ENCODE measurements at places on chromosomes 6 and 20.

DNA sequence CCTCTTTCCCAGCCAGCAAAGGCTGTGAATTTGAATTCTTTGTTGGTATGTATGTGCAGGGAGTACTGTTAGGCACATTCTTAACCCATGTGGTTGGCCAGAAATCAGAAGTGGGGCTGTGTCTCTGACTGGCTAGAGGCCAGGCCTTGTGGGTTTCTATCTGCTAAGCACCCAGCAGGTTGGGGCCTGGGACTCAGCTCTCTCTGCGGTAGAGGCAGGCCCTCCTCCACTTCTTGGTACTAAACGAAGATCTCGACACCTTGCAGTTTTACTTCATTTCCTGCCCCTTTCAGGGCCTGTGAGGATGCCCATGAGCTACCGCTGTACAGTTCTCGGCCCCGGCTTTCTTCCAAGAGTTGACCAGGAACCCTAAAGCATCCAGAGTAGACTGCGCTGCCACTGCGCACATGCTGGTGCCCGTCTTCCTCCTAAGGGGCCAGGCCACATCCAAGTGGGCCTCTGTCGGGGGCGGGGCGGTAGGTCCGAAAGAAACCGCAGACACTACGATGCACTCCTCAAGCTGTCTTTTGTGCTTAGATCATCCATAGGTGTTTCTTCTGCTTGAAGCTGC, 51.1 kb downstream of the TCP11 start:
- DNase-seq, result no peak

GRCh38 chr6:88702956-88703556, 260.4 kb downstream of the RNGTT start:
- DNase-seq, result no peak

DNA sequence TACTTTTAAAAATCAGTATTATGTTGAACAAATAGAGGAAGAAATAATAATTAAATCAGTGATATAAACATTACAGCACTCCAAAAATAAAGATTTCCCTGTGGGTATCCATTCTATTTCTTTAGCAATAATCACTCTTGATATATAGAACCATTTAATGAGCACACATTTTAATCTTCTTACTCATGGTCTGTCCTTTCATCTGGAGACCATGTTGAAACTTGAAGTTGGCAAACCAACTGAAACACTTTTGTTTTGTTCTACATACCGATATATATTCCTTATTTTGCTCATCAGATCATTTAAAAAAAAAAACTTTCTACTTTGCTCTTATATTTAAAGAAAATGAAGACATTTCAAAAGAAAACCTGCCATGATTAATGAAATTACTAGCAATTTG, 13.4 kb downstream of the C6orf58 start:
- DNase-seq, result no peak

- DNase-seq, result no peak
These were observed 9.6 kb downstream of the LRP11 start for GRCh38 chr6:149854532-149854931.

DNA sequence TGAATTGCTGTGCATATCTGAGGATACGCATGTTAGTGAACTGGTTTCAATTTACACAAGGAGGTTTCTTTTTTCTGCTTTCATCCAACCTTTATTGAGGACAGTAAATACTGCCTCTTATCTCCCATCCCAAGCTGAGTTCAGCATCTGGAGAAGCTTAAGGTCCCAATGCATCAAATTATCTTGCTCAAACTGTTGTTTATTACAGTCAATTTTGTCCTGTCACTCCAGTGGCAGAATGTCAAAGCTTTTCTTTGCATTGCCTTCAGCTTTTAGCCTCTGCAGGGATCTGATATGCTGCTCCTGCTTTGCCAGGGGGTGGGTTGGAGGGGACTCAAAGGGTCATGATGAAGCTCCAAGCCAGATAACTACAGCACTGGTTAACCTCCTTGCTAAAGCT, 435.4 kb upstream of the SOX4 start:
- DNase-seq, result no peak

GRCh38 chr6:33433544-33434191, 13.8 kb downstream of the SYNGAP1 start:
- DNase-seq, result no peak

DNA sequence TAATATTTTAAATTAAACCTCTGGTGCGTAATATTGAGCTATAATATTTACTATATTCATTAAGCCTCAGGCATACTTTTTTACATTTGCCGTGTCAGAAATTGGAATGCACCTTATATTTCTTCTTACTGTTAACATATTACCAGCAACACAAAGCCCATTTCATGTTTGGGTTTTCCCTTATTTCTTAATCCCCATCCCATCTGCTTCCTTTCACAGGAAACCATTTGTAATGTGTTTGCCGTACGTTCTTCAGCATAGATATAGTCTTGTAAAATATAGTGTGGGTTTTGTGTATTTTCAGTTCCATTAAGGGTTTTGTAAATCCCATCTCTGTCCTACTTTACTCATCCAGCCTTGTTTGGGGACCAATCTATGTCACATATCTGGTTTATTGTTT, 6.5 kb downstream of the EYS start:
- DNase-seq, result no peak

- DNase-seq, result peak; percentile 50
These were observed 65.1 kb downstream of the PLG start for GRCh38 chr6:160766989-160767646.

GRCh38 chr6:150195996-150196417, 53.2 kb downstream of the PPP1R14C start:
- no peak for DNase-seq
